Breast epithelium (tissue), 4 donors: ENCODE measurements at places on chromosomes 1 and 21.

DNA sequence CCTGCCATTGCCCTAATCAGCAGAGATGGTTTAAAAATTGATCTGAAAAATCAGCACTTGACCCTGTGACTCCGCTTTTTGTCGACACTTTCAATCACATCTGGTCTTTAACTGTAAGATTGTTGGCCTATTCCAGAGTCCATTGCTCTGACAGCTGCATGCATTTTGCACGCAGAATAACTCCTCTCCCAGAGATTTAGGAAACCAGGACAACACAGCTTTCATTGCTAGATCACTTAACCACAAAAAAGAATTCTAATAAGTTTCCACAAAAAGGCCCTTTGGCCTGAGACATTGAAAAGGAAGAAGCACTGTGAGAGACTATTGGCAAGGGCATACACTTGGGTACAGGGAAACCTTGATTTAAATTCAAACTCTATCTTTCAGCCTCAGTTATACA is 373.1 kb downstream of the TGFB2 start:
- no peak for DNase-seq

GRCh38 chr1:150808121-150808520 is at the start of gene CTSK:
Gene CTSK (minus strand): TSS chr1:150808260. CDS start chr1:150806805, 1,455 bp downstream.
- DNase-seq = no peak

GRCh38 chr1:44783697-44784093 is 4.3 kb downstream of the BEST4 start:
- DNase-seq = no peak

DNA sequence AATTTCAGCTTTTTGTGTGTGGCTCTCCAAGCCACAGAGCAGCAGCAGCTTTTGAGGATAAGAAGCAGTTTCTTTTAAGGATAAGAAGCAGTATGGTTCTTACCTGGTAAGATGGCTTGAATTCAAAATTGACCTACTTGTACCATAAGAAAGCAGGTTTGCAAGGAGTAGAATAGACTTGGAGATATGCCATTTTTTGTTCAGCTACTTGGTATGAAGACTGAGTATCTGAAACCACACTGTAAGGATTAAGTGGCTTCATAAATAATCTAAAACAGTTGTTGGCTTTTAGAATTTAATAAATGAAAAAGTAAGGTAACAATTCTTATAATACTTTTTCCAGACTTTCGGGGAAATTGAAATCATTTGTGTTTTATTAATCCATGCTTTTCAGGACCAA is 74.2 kb downstream of the ATF6 start:
- no peak for DNase-seq

GRCh38 chr1:90809093-90809492 is 92.0 kb upstream of the BARHL2 start:
- no peak for DNase-seq

DNA sequence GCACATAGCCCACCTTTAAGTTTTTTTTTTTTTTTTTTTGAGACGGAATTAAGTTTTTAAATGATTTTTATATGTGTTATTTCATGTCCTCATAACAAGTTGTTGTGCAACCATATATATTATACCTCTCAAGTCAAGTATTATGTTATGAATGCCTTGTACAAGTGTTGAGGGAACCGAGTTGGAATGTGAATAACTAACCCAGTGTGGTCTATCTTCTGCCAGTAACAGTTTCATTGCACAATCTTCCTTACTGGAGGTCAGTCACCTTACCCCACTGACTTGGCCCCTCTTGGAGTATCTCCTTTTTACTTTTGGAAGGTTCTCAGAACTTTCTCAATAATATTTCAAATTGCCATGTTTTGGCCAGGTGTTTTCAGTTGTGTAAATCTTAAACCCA is 201.9 kb downstream of the CACNA1E start:
- DNase-seq = no peak

GRCh38 chr1:117143172-117143571 is 21.6 kb upstream of the TRIM45 start:
- no peak for DNase-seq

- DNase-seq = no peak
Measured at GRCh38 chr1:174965362-174966007, 34.3 kb upstream of the CACYBP start.

- no peak for DNase-seq
Measured at GRCh38 chr1:93692451-93692861, 10.8 kb upstream of the BCAR3 start.

GRCh38 chr21:33643658-33644311 is 1.5 kb downstream of the ITSN1 start:
- no peak for DNase-seq

GRCh38 chr21:29265690-29266479 is 32.8 kb upstream of the BACH1 start:
- no peak for DNase-seq

DNA sequence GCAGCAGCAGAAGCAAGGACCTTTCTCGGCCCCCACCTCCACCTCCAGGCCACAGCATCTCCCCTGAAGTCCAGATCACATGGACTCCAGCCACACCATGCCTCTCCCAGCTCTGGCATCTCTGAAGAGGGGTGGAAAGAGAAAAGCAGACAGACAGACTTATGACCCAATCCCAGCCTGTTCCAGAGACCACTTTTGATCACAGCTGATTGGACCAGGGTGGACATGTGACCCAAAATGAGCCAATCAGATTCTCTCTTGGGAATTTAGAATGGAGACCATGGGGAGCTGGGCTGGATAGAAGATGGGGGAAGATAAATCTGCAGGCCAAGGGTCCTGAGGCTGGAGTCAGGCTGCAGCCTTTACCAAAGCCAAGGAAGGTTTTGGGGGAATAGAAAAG is 16.4 kb downstream of the HTR1D start:
- no peak for DNase-seq

- DNase-seq = no peak
Measured at GRCh38 chr1:6454856-6455751, 10.9 kb downstream of the TNFRSF25 start.

DNA sequence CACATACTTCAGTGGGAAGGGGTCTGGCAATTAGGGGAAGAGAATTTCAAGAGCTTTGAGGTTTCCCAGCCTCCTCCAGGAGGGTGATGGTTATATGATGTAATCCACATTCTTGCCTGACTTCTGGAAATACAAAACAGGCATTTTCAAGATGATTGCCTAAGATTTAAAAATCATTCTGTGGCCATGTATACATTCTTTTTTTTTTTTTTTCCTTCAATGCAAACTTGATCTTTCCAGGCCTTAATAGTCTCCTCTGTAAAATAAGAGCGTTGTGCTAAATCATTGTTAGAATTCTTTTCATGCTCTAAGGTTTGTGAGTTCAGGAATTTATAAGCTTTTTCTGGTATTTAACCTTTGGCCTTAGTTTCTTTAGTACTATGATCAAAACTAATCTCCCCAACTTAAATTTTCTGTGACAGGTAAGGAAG is 192.3 kb upstream of the HMCN1 start:
- DNase-seq = no peak

- no peak for DNase-seq
Measured at GRCh38 chr1:202540448-202540847, 169.8 kb downstream of the SYT2 start.

DNA sequence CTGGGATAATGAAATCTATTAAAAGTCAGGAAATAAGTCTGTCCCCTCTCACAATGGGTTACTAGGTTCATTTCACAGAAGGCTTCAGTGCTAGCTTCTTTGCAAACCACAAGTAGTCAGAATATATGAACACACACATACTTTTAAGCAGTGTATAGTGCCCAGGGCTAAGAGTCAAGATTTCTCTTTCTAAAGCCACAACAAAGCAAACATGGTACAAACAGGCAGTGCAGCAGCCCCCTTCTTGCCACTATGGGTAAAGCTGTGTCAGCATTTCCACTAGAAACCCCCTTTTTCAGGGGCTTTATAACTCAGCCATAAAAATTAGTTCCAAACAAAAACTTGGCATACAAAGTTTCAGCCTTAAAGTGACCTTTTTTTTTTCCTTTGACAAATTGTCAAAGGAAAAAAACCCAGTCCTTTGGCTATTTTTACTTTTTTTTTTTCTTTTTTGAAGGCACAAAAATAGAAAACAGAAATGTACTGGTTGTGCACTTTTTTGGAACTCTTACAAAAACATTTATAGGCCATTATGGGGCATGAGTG is 315.4 kb downstream of the LMO4 start:
- DNase-seq = no peak

DNA sequence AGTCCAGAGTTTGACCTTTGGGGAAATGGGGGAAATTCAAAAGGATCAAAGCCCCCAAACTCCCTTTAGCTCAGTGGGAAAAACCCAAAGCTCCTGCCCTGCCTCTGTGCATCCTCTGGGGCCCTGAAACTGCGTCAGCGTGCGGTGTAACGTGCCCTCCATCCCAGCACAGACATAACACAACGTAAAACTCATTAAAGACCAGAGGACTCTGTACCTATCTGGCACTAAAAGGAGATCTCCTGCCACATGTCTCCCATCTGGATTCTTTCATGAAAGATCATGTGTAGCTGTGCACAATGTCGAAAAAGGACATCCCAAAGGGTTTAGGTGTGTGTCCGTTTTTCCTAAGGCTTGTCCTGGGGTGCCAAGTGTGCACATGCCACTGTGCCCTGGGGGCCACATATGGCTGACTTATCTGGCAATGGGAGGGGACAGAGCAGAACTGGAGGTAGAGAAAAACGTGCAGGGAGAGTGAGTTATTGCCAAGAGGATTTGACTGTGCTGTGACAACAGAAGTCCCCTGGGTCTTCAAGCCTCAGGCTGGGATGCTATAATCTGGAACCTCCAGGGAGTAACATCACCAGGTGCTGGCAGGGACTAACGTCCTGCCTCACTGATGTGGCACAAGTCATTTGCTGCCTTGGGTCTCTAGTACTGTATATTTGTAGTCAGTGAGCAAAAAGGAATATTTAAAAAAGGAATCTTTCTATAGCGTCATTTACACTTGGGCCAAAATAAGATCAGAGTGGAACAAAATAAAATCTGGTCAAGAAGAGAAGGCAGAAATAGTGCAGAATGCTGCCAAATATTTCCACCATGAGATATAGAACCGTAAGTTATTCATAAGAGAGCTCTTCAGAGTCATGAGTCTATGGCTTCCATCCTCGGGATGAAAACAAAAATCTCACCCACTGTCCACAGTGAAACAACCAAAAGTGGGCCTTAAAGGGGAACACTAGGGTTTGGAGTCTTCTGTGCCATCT is 52.3 kb downstream of the ITPKB start:
- no peak for DNase-seq

DNA sequence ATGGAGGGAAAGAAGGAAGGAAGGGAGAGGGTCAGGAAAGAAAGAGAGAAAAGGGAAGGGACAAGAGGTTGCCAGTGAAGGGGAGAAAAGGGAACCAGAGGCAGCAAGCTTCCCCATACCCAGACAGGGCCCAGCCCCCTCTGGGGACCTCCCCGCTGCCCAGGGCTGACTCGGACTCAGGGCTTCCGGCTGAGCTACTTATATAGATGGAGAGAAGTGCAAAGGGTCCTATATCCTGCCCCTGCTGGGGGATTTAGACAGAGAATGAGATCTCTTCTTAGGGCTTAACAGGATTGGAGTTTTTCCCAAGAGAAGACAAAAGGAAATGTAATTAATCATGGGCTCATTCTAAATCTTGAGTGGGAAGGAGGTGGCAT is at the start of gene ETV3L:
Gene ETV3L (minus strand): TSS at position 176 of the 377 bp plus-strand sequence. CDS start 285 bp downstream, outside the sequence.
- DNase-seq = no peak
